DMS79 (cell line): ENCODE measurements at places on chromosomes 3 and 15.

DNA sequence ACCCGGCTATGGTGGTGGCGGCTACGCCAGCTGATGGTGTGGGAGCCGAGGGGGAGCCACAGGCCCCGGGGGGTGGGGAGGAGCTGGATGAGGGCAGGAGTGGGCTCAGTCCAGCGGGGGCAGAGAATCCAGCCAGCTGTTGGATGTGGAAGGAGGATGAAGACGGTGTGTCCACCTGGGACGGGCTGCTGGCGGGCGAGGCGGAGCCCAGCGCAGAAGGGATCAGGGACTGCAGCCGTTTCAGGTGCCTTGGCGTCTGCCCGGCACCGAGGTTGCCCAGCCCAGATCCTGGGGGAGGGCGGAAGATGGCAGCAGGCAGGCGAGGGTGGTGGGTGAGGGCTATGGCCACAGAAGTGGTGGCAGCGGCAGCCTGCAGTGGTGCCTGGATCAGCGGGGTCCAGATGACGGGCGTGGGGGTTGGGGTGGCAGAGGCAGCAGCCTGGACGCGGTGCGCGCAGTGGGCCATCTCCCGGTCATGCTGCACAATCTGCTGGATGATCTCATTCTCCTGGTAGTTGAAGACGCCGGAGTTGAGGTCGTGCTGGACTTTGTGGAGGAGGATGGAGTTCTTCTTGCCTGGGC is 45.3 kb downstream of the HCN4 start:
- no peak for DNase-seq

DNA sequence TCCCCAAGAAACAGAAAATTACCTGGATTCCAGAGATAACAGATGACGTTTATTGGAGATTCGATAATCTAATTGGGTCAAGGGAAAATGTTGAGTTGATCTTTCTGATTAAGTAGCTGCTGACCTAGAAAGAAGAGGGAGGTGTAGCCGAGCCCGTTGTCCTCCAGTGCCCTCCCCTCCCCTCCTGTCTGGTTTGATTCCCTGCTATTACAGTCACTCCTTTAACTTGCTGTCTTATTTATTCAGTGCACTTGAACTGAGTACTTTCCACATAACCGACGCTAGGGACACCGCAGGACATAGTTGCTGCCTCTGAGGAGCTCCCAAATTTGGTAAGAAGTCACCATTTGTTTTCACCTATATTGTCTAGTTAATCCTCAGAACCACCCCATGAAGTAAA is 103.7 kb downstream of the AQP9 start:
- peak; percentile 24 for DNase-seq

- DNase-seq = no peak
Observed at GRCh38 chr3:56732109-56732508, 49.0 kb upstream of the TASOR start.

GRCh38 chr15:68403161-68403941 is 28.6 kb downstream of the ITGA11 start:
- DNase-seq = no peak

DNA sequence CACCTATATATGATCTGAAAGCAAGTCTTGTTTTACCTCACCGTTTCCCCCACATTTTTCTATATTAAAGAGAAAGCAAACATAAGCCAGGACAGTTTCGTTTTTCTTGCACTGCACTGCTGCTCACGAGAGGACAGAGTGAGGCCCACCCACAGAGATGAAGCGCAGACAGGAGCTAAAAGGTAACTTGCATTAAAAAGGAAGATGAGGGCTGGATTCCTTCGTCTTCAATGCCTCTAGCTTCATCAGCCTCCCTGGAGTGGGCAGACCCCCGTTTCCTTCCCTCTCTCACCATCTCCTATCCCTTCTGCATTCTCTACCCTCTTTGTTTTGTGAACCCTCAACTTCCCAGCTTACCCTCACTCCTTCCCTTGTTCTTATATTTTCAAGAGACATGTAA is 18.9 kb downstream of the SUMF1 start:
- DNase-seq = no peak

DNA sequence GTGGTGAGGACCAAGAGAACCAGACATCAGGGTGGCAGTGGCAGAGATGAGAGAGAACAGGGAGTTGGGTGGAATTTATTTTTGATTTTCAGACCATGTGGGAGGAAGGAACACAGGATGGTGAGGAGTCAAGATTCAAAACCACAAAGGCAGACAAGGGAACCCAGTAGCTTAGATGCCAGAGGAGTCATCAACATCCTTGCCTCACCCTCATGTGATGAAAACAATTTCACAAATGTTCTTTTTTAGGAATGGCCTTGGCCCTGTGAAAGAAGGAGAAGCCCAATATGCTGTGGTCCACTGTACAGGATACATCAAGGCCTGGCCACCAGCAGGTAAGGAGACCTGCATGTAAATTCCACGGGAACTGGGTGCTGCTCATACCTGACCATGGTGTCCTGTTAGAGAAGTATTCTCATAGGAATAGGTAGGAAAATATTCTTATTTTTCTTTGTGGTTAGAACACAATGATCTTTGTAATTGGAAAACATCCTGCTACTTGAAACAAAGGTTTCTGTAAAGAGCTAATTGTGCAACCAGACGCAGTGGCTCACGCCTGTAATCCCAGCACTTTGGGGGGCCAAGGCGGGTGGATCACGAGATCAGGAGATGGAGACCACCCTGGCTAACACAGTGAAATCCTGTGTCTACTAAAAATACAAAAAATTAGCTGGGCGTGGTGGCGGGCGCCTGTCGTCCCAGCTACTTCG is 110.0 kb downstream of the ARNT2 start:
- DNase-seq = no peak

- DNase-seq = no peak
Observed at GRCh38 chr3:67946436-67946835, 292.0 kb upstream of the SUCLG2 start.

GRCh38 chr15:91338766-91339165 is 238.7 kb downstream of the SV2B start:
- DNase-seq = no peak

DNA sequence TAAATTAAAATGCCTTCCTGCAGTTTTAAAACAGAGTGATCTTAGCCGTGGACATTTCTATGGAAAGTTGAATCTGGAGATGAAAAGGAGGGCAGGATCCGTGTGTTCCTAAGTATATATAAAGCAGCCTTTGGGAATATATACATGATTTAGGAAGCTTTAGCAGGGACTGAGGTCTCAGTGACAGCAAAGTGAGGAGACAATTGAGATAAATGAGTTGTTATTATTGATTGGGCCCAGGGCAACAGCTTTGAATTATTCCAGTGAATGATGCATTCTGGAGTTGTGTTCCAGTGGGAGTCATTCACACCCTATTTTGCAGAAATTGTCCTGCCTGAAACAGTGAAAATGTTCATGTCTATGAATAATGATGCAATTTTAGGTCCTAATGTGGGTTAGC is 281.4 kb downstream of the BCHE start:
- no peak for DNase-seq

GRCh38 chr3:172150913-172151650 is 111.7 kb downstream of the FNDC3B start:
- DNase-seq = no peak

DNA sequence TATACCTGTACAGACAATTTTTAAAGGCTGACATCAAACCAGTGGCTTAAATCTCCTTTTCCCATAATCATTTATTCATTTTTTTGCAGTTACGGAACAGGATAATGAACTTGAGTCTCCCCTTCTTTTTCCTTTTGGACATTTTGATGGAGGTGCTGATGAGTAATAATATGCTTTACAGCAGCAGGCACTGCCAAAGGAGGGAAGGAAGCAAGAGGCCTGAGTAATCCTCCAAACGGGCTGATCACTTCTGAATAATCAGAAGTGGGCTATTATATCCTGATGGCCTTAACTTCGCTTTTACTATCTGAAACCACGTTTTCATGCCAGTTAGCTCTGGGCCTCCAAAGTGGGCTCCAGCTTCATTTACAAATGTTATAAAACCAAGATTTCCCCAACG is 527.2 kb downstream of the FOXP1 start:
- no peak for DNase-seq

DNA sequence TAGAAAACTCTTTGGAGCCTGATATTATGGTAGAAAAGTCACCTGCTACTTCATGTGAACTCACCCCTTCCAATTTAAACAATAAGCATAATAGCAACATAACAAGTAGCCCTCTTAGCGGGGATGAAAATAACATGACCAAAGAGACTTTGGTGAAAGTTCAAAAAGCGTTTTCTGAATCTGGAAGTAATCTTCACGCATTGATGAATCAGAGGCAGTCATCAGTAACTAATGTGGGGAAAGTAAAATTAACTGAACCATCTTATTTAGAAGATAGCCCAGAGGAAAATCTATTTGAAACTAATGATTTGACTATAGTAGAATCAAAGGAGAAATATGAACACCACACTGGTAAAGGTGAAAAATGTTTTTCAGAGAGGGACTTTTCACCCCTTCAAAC is 5.1 kb upstream of the SCG5 start:
- DNase-seq = no peak

DNA sequence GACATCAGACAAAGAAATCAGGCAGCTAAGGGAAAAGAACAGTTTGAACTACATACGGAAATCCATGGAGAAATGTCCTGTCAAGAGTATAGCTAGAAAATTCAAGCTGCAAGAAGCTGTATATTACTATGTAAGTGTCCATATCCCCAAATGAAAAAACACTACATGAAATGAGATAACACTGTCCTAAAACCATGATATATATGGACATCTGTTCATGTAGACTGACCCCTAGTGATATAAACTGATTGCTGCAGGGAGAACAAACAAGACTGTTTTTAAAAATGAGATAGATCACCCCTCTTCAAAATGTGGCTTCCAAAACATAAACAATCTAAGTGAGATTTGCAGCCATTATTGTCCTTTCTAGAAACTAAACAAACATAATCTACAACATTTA is 985.6 kb downstream of the EPHA3 start:
- no peak for DNase-seq

GRCh38 chr15:27238209-27238608 is 267.2 kb downstream of the GABRG3 start:
- DNase-seq = no peak

DNA sequence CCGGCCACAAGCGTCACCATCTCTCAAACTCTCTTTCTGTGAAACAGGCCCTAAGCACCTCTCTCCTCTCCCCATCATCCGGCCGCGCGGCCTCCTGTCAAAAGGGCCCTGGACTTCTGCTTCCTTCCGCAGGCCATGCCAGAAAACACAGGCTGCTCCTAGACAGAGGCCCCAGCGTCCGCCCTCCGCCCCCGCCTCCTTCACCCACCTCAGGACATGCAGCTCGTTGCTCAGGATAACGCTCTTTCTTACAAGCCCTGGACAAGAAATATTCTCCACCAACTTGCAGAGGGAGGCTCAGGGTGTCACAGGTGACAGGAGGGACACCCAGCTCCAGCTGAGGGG is 212.0 kb downstream of the XXYLT1 start:
- DNase-seq = no peak

GRCh38 chr3:48413611-48414010 is 16.3 kb downstream of the PLXNB1 start:
- DNase-seq = no peak

DNA sequence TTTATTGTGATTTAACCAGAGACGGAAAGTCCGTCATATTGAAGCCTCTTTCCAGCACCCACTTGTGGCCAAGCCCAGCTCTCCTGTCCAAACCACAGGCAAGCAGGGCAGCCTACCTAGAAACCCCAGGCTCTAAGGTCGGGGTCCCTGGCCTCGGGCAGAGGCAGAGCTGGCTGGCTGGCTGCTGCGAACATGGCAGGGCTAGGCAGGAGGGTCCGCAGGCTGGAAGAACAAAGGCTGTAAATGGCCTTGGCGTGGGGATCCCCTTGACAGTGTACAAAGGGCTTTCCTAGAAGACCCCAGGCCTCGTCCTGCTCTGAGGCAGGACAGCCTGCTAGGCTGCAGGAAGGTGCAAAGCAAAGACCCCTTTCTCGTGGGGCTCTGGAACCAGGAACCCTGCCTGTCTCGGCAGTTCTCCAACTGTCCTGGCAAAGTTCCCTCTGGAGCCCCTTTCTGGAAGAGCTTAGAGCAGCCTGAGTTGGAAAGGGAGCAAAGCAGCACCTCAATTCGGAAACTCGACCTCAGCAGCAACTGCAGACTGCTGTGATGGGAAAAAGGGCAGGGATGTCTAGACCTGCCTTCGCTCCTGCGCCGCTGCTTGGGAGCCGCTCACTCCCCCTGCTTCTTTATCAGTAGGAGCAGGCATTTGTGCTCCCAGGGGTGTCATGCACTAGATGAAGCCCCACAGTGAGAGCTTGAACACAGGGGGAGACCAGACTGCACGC is 8.5 kb downstream of the CALML4 start:
- no peak for DNase-seq

GRCh38 chr15:48898032-48898431 is 20.1 kb downstream of the EID1 start:
- DNase-seq = no peak

GRCh38 chr3:64571982-64572381 is 115.8 kb downstream of the ADAMTS9 start:
- no peak for DNase-seq

GRCh38 chr15:28023422-28023821 is 75.7 kb downstream of the OCA2 start:
- no peak for DNase-seq

- DNase-seq = no peak
Observed at GRCh38 chr3:136954251-136954650, 3.5 kb upstream of the IL20RB start.

- no peak for DNase-seq
Observed at GRCh38 chr3:149596134-149596770, 61.6 kb downstream of the WWTR1 start.

DNA sequence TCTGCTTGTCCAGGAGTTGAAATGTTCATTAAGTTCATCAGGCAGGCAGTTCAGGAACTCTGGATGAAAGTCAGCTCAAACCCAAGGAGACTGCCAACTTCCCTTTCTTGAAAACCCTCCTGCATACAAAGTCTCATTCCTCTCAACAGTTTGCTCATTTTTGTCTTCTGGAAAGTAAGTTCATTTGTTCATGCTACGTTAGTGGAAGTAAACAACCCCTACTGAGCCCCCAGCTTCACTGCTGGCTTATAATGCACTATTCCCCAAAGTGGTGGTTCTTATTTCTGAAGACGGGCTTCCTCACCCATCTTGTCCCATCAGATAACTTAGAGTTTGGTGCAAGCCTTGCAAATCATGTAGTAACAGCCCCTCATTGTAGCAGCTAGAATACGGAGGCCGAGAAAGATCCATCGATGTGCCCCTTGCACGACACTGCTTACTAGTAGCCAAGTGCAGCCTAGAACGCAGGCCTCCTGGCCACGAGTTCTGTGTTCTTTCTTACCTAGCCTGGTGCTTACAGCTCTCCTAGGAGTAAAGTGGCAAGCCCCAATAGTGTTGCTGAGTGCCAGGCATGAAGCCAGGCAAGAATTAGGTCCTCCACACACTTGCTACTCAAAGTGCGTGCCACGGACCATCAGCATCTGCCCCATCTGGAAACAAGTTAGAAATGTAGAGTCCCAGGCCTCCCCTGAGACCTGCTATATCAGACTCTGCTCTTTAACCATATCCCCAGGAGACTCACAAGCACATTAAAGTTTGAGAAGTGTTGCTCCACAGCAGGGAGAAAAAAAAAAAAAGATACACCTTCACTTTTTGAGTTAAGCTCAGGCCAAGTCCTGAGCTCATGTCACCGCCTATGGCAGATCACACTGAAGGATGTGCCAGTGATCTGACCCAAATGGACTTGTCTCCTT is 82.5 kb downstream of the RFTN1 start:
- DNase-seq = no peak

- DNase-seq = no peak
Observed at GRCh38 chr3:123256256-123256655, 54.5 kb downstream of the SEC22A start.
